ENCODE measurements at places on chromosomes 12 and 14.

DNA sequence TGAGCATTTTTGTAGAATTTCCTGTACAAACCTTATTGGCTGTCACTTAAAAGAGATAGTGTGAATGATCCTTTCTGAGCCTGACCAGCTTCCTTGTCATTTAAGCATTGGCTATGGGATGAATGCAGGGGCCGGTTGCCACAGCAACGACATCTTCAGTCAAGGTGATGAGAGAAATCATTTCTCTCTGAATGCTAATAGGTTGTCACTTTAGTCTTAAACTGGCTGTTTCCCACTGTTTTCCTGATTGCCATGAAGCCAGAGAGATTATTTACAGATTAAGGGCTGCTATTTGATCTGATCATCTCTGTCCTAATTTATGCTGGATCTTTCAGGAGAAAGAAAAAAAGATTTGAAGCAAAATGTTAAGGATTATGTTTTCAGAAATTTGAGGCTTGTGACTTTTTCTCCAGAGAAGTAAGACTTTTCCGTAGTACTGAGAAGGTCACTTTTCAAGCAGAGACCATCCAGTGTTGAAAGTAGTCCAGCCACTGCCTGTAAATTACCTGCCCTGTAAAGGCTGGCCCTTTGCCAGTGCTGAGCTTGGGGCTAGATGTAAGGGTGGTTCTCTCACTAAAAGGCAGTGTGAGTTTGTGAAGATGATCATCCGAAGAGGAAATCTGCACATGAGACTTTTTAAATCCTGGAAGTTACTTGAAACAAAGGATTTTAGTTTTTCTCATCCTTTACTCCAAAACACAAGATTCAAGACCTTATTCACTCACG lies 235.6 kb downstream of the DACT1 start:
- no peak for DNase-seq

- no peak for DNase-seq
Observed at GRCh38 chr14:63212776-63213500, 8.7 kb downstream of the RHOJ start.

DNA sequence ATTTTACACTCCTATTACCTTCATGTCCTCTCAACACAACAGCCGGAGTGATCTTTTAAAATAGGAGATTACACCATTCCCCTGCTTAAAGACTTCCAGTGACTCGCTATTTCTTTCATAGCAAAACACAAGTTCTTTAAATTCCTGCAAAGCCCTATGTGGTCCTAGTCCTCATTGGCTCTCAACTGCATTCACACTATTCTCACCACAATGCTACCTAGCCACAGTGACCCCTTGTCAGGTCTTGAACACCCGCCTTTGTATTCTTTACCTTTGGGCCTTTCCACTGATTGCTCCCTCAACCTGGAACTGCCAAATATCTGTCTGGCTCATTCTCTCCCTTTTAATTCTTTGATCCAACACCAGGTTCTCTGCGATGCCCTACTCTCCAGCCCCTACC lies 160.2 kb downstream of the PRIMA1 start:
- no peak for DNase-seq

DNA sequence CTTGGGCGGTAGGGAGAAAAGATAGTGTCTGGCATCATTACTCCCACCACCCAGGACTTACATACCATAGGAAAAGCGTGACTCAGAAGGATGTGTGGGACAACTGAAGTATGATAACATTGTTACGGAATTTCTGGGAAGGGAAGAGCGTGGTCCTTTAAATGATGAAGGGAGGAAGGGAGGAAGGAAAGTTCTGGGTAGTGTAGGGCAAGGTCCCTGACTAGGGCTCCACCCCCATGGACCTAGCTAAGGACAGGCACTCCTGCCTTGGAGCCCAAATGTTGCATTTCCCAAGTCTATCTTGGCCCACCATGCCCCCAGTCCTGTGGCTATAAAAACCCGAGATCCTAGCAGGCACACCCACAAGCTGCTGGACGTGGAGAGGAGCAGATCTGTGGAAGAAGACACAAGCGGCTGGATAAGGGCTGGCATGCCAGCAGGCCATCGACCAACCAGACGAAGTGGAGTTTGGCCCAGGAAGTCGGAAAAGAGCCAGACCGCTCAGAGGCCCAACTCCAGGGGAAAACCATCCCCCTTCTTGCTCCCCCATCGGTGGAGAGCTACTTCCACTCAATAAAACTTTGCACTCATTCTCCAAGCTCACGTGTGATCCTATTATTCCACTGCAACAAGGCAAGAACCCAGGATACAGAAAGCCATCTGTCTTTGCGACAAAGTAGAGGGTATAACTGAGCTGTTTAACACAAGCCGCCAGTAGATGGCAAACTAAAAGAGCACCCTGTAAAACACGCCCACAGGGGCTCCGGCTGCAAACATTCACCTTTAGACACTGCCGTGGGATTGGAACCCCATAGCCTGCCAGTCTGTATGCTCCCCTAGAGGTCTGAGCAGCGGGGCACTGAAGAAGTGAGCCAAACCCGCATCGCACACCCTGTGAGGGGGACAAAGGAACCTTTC lies 23.0 kb upstream of the RAB21 start:
- DNase-seq: peak; percentile 67

DNA sequence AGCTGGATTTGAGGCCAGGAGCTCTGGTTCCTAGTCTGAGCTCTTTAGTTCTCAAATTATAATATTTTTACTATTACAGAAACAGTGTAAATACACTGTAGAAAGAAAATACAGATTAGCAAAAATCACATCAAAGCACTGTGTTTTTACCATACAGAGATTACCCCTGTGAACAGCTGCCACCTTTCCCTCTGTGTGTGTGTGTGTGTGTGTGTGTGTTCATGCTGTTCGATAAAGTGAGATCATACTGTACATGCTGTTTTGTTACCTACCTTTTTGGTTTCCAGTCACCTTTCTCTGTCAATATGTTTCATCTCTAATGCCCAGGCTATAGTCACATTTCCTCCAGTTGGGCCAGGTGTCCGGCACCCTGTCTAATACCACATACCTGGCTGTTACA lies 26.9 kb downstream of the MVK start:
- no peak for DNase-seq

DNA sequence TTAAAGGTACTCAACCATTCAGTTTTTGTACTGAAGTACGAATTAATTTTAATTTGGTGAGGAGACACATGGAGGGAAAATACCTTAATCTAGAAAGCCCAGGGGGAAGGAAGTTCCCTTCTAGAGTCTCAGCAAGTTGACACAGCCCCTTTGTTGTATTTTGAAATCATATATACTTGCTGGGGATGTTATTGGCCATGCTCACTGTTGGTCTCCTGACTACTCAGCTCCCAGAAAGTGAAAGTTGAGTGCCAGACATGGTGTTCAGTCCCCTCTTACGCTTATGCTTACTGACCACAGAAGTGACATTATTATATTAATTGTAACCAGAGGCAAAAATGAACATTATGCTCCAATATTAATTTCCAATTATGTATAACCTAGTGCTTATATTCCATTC lies 28.1 kb downstream of the ARF6 start:
- no peak for DNase-seq

- no peak for DNase-seq
Observed at GRCh38 chr14:38394767-38395166, 138.9 kb upstream of the CLEC14A start.

DNA sequence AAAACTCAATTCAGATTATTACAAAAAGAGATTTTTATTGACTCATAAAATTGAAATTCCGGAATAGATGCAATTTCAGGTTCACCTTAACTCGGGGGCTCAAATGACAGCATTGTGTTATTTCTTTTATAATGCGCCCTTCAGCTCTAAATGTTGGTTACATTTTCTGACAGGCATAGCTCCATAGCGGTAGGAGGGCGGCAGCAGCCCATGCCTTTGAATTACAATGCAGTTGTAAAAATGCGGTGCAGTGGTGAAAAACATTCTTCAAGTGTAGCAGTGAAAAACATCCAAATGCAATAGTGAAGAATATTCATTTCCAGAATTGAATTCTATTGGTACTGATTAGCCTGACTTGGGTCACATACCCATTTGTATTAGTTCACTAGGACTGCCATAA lies 215.3 kb upstream of the PKP2 start:
- no peak for DNase-seq

DNA sequence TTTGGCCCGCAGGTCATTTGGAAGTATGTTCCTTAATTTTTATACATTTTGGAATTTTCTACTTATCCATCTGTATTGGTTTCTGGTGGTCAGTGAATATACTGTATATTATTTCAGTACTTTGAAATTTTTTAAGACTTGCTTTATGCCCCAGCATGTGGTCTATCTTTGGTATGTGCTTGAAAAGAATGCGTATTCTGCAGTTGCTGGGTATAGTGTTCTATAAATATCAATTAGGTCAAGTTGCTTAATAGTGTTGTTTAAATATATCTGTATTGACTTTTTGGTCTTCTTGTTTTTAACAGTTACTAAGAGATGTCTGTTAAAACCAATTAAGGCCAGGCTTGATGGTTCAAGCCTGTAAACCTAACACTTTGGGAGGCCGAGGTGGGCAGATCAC lies 21.7 kb upstream of the SIX1 start:
- DNase-seq: no peak

- no peak for DNase-seq
Observed at GRCh38 chr14:105876829-105877228, 350.4 kb downstream of the TMEM121 start.

- no peak for DNase-seq
Observed at GRCh38 chr12:50241178-50241577, 42.1 kb downstream of the LIMA1 start.

DNA sequence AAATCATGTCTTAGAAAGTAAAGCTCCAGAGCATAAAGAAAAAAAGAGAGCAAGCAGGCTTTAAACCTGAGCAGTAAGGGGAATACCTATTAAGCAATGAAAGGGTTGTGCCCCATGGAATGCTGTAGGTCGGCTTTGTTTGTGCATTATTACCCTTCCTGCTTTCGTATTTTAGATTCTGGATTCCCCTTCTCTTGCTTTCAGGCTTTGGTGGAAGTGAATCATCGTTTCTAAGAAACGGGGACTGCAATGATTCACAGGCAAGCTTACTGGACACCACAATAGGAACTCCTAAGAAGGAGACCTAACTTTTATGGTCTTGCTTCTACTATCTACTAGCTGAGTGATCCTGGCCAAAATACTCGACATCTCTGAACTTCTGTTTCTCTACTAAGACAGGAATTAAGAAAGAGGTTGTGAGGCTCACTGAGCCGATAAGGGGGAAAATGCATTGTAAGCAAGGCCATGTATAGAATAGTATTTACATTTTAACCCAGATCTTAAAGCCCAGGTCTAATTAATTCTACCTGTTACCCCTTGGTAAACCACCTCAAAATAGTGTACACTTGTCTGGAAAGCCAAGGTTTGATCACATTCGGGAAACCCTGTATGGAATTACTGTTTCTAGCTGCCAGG lies 1.2 kb upstream of the BMAL2 start:
- peak; percentile 7 for DNase-seq

GRCh38 chr12:127115468-127116035 lies 1151.4 kb upstream of the TMEM132C start:
- DNase-seq: no peak

DNA sequence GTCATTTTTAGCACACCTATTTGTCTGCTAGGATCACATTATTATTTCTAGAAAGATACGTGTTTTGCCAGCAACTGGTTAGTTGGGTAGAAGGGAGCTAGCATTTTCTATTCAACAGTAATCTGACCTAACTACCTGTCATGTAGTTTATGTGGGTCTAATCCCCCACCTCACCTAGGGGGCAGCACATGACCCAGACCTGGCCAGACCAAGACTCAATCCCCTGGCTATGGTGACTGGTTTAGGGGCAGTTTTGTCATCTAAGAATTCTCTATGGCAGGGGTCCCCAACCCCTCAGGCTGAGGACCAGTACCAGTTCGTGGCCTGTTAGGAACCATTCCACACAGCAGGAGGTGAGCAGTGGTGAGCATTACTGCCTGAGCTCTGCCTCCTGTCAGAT lies 29.5 kb upstream of the EVL start:
- no peak for DNase-seq

Measured in NAMALWA (cell line).